Sigmoid colon (tissue), 7 donors: ENCODE measurements at places on chromosomes 2 and 18.

GRCh38 chr2:88125344-88125923 lies 2.4 kb downstream of the FABP1 start:
- DNase-seq: no peak

DNA sequence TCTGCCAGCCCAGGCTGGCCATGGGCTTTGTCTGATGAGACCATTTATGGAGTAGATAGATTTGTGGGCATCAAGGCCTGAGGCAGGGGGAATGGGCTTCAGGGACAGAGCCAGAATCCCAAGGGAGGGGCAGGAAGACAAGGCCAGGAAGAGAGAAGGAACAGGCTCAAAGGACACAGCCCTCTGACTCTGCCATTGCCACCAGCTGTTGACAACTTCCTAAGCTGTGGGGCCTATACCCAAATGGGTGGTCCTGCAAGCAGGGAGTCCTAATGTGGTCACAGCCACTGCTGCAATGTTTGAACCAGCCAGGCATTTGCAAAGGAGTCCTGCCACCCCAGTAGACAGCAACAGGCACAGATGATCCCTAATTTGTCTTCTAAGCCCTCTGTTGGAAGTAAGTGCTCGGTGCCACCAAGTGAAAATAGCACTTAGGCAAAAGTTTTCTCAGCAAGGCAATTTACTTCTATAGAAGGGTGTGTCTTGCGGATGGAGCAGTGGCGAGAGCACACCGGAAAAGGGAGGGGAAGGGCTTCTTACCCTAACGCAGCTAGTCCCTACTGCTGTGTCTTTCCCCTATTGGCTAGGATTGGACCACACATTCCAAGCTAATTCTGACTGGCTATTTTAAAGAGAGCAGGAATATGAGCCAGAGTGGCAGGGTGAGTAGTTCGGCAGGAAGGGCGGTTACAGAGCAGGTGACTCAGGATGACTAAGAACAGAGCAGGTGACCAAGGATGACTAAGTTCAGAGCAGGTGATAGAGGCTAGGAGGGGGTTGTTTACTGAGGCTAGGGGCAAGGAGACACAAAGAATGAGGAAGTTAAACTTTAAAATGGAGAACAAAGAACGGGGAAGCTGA lies 47.2 kb downstream of the C1QL2 start:
- peak; percentile 32 for DNase-seq

DNA sequence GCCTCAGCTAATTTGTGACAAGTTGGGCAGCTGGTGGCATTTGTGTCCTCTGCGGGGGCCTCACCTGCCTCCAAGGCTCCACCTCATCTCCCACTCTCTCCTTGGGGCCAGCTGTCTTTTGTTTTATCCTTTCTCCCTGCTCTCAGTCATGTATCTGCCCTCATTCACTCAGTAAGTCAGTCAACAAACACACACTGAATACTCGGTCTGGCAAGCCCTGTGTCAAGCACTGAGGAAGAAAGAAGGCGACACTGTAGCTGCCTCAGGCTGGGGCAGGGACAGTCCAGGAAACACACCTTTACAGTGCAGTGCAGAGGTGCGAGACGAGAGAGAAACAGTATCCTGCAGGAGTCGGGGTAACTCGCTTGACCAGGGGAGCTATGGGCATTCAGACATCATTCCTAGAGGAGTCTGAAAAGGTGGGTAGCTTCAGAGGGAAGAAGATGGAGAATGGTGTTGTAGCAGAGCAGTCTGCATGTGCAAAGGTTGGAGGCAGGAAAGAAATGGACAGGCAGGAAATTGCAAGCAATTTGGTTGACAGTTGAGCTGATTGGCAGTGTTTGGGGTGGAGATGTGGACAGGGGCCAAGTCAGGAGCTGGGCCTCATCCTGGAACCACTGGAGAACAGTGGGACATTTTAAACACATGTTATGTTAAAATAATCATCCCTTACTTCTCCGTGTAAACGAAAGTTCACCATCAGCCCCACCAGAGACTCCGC lies 34.9 kb downstream of the SCTR start:
- DNase-seq: no peak

DNA sequence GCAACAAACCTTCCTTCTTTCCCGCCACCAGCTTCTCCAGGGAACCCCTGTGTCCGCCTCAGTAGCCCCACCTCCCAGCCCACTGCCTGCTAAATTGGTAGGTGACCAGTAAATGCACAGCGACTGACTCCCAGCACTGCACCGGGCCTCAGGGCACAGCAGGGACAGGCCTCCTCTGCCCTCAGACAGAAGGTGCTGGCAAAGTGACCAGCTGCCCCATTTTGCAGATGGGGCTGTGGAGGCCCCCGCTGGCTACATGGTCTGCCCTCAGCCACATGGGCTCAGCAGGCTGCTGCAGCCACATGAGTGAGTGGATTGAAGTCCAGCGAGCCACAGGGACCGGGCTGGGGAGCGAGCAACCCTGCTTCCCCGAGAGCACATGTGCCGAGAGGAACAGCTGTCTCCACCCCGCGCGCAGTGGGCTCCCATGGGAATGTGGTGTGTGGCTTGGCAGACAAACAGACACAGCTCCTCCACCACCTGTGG lies 7.8 kb upstream of the NPPC start:
- peak; percentile 78 for DNase-seq

GRCh38 chr2:239770246-239770639 lies 254.9 kb downstream of the NDUFA10 start:
- DNase-seq: peak; percentile 32

DNA sequence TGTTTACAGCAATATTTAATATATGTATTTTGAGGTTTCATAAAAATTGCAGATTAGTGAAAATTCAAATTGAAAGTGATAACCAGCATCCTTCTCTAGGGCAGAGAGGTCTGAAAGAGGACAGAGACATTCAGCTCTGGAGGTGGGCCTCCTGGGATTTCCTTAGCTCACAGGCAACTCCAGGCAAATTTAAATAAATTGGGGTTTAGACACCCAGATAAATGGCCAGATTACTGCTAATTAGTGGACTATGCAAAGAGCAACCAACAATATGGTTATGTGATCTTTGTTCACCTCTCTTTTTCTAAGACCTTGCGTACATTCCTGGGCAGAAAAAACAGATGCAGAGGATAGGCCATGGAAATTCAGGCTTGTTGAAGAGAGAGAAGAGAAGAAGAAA lies 1282.8 kb upstream of the ACVR2A start:
- no peak for DNase-seq

- DNase-seq: peak; percentile 77
These were observed 11.5 kb downstream of the GPR55 start for GRCh38 chr2:230913406-230914143.

DNA sequence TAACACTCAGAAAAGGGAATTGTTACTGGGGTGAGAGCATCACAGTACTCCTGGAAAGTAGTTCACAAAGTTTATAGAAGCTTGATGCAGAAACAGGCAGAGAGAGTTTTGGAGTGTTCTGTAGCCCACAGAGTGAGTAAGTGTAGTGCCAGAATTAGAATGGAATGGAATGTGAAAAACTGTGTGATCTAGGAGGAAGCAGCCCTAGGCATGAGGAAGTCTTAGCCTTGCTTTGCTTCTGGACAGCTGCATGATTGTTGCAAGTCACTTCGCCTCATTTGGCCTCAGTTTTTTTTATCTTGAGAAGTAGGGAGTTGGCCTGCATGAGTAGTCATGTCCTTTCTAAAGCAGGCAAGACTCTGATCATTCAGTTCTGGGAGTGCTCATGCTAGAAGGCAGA lies 10.9 kb downstream of the SERPINB12 start:
- DNase-seq: no peak
